HCT116 (cell line): ENCODE measurements at places on chromosomes 3 and 15.

DNA sequence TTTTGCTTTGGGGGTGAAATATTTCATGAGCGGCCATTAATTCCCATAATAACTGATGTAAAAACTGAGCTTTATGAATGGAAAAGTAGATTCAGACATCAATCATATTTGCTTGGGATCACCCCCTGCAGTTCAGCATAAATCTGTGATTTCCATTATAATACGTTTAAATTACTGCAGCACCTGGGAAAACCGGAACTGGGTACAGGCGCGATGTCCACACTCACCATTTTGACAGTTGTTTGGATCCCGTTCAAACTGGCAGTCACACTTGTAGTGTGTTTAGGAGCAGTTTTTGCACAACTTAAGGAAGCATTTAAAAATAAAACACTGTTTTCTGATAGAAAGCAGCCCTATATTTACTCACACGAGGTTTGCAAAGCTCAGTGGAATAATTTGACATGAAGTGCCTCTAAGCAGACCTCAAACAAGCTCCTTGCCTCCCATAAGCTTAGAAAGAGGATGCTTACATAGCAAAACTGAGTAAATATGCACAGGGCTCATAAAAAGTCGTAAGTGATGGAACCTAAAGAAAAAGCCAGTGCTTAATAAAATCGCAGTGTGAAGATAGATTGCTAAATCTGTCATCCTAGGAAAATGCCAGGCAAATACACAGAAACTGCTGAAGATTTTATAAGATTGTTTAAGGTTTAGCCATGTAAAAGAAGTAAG lies 377.6 kb downstream of the PTPRG start:
- H3K27ac ChIP-seq, result no peak overlapping the region
- H3K27me3 ChIP-seq, result no peaks in the 10 kb centered on the region
- no peak overlapping the region for H3K4me3 ChIP-seq
- H3K36me3 ChIP-seq, result no peaks in the 10 kb centered on the region

DNA sequence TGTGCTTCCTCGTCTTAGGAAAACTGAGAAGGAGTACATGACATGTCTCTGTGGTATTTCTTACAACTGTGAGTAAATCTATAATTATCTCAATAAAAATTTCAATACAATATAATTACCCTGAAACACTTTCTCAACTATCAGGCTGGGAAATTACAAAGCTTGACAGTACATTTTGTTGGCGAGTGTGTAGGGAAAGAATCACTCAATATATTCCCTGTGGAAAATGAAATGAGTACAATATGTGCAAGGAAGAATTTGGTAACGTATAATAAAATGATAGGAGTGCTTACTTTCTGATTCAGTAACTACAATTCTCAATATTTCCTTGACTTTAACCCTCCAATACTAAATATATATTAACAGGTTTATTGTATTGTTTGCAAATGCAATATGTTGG lies 818.2 kb upstream of the CADM2 start:
- no peak overlapping the region for H3K4me3 ChIP-seq
- no peak overlapping the region for H3K27ac ChIP-seq
- H3K27me3 ChIP-seq, result no peaks in the 10 kb centered on the region
- no peaks in the 10 kb centered on the region for H3K4me1 ChIP-seq

DNA sequence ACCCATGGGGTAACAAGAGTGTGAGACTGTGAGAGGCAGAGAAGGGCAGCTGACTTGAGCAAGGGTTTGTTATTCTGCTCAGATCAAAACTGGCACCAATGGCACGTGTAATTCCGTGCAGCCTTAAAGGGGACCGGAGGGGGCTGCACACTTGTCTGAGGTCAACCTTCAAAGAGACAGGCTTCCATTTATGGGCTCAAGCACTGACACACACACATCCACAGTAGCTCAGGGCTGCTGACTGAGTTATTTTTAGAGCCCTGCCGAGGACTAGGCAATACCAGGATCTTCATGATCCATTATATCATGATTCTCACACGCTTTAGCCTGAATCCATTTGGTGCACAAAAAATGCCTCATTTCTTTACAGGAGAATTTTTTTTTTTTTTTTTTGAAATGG lies 20.6 kb upstream of the SPTBN5 start:
- no peak for DNase-seq
- no peak overlapping the region for H3K4me3 ChIP-seq
- peaks cover 22% of the 10 kb centered on the region for H3K36me3 ChIP-seq
- H3K27me3 ChIP-seq, result no peaks in the 10 kb centered on the region

DNA sequence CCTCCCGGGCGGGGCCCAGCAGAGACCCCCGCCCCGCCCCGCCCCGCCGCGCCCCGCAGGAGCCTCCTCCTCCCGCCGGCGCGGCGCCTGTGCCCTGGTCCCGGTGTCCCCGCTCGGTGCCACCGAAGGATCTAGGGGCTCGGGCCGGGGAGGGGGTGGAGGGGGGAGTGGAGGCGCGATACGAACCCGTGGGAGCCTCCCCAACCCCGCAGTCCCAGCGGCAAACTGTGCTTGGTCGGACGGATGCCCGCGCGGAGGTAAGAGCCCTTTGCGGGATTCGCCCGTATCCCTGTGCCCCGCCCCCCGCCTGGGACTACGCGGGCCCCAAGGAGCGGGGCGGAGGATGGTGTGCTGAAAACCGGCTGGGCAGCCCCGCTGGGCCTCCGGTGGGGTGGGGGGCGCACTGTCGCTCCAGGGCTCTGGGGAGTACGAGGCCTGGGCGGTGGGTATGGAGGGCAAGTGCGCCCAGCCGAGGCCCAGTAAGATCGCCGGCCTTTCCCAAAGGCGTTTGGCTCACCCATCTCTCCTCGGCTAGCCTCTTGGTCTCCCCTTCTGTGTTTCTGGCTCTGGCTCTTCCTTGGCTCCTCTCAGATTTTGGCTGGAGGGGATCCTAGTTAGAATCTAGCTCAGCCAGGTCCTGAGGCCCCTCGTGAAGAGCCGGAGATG lies 65.6 kb upstream of the POLG start:
- H3K4me1 ChIP-seq, result 0 out of 2 replicates have a peak, but pooled peaks cover 5% of the 10 kb centered on the region
- H3K27ac ChIP-seq, result no peak overlapping the region
- H3K4me3 ChIP-seq, result no peak overlapping the region
- no peak for DNase-seq
- H3K27me3 ChIP-seq, result no peaks in the 10 kb centered on the region
- H3K36me3 ChIP-seq, result no peaks in the 10 kb centered on the region

GRCh38 chr3:47874438-47874837 lies 71.5 kb downstream of the DHX30 start:
- H3K4me1 ChIP-seq, result no peaks in the 10 kb centered on the region
- DNase-seq, result no peak
- no peaks in the 10 kb centered on the region for H3K27me3 ChIP-seq
- no peak overlapping the region for H3K27ac ChIP-seq

DNA sequence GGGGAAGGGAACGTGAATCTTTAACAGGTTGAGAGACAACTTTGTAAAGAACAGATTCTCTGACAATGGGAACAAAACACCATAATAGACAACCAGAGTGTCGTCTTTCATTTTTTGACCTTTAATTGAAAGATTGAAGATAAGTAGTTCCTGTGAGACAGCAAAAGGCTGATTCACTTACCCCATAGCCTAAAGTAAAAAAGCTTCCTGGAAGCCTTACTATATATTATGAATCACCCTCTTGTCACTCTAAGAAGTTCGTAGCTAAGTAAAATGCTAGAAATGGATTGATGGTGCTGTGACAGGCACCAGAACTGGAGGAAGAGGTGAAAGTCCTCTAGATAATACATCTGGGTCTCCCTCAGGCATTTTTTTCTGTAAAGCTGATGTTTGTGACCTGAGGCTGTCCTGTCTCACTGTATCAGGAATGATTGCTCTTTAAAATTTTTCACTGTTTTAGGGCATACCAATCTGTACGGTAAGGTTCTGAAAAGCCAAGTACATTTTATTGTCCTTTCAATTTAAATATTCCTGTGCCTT lies 824.6 kb upstream of the SEMA6D start:
- no peaks in the 10 kb centered on the region for H3K36me3 ChIP-seq
- H3K27ac ChIP-seq, result no peak overlapping the region
- no peaks in the 10 kb centered on the region for H3K27me3 ChIP-seq
- H3K4me3 ChIP-seq, result no peak overlapping the region

- H3K27me3 ChIP-seq, result no peaks in the 10 kb centered on the region
- no peak for DNase-seq
- H3K27ac ChIP-seq, result no peak overlapping the region
- no peak overlapping the region for H3K4me3 ChIP-seq
Observed at GRCh38 chr3:191382661-191383060, 52.3 kb upstream of the UTS2B start.

GRCh38 chr15:33104212-33104611 lies 90.3 kb downstream of the FMN1 start:
- H3K27me3 ChIP-seq, result no peaks in the 10 kb centered on the region
- peaks cover 9% of the 10 kb centered on the region for H3K4me1 ChIP-seq
